ENCODE measurements at places on chromosomes 2 and 18.

GRCh38 chr2:217650716-217651360 lies 352.0 kb downstream of the TNS1 start:
- peak; percentile 46 for DNase-seq

- no peak for DNase-seq
Measured at GRCh38 chr2:85012431-85012830, 41.5 kb downstream of the KCMF1 start.

DNA sequence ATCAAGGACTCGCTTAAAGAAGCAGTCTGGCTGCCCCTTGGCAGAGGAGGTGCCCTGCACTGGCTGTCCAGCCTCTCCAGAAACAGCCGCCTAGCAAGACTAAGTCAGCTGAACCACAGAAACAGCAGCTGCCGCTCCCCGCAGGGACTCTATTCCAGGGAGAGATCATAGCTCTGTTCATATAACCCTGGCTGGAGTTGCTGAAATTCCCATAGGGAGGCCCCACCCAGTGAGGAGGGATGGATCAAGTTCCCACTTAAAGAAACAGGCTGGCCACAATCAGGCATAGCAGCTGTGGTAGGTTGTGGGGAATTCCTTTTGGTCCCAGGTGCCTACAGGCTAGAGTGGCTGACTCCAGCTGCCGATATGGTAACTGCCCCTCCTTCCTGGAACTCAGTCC lies 74.2 kb upstream of the MC4R start:
- no peak for DNase-seq

- no peak for DNase-seq
Measured at GRCh38 chr2:240834377-240834975, 14.5 kb upstream of the KIF1A start.

GRCh38 chr2:57396355-57397098 lies 650.1 kb upstream of the VRK2 start:
- DNase-seq: no peak

- no peak for DNase-seq
Measured at GRCh38 chr2:3536682-3537632, 17.6 kb upstream of the ADI1 start.

DNA sequence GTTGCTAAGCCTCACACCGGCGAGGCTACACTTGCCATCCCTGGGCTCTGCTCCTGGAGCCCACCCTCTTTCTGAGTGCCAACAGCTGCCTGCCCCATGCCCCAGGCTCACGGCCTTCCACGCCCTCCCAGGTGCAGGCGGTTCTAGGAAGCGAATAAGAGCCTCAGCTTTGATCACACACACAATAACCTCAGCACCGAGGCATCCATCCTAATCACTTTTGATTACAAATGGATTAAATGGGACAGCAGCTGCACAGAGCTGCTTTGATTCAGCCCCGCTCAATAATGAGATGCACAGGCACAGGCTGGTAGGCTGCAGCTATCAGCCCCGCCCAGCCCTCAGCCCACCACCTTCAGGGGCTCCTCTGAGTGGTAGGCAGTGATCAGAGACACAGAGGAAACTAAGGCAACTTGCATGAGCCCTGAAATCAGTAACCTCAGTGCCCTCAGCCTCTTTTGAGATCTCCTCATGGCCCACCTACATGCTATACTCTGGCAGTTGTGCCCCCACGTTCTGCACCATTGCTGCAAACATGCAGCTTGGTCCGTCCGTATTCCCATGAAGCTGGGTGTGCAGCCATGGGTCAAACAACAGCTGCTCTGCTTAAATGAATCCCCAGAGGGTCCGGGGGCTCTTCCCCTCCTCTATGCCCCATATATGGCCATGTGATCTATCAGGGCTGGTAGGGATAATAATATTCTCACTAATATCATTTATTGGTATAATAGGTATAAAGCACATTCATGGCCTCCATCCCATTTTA lies 171.4 kb downstream of the SETBP1 start:
- DNase-seq: peak; percentile 14

GRCh38 chr2:121095257-121096080 lies 189.5 kb downstream of the TFCP2L1 start:
- no peak for DNase-seq

GRCh38 chr2:3168230-3168891 lies 209.3 kb downstream of the EIPR1 start:
- no peak for DNase-seq

DNA sequence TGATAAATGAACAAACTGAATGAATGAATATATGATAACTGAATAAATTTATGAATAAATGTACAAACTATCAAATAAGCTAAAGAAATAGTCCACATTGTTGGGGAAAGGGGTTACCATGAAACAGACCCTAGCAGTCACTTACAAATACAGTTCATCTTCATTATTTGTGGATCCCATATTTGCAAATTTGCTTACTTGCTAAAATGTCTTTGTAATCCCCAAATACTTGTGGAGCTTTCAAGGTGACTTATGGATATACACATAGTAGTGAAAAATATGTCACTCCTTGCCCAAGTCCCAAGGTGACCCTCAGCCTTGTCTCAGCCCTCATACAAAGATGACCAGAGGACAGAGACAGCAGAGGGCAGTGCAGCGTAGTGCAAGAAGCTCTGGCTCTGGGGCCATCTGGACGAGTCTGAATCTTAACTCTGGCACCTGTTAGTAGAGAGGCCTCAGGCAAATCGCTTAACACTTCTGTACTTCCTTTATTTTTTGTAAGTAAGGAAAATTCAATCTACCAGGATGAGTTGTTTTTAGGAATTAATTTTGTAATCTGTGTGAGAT lies 3.1 kb downstream of the PAIP2B start:
- DNase-seq: peak; percentile 12

GRCh38 chr18:48304906-48305693 lies 104.1 kb downstream of the ZBTB7C start:
- DNase-seq: no peak

GRCh38 chr2:206721256-206721920 lies 3.2 kb upstream of the DYTN start:
- DNase-seq: no peak

DNA sequence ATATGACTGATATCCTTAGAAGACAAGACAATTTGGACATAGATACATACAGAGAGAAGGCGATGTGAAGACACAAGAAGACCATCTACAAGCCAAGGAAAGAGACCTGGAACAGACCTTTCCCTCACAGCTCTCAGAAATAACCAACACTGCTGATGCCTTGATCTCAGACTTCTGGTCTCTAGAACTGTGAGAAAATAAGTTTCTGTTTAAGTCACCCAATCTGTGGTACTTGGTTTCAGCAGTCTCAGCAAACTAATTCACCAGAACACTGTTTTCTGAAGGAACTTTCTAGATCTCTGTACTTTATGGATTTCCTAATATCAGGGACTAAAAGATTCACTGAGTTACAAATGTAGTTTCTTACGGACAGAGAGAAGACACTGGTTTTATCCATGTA lies 58.8 kb downstream of the NAB1 start:
- no peak for DNase-seq

DNA sequence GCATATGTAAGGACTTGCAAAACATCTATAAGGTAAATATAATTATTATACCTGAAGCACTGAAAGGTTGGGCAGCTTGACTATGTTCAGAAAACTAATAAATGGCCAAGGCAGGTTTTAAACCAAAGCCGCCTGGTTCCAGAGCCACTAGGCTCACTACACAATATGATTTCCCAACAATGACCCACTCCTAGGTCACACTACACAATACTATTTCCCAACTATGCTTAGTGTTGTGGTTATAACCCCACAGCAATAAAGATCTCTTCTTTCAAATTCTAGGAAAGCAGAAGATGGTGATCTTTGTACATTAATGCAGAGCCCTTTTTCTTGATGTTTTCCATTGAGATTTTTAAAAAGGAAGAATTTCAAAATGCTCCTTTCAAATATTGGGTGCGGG lies 180.4 kb downstream of the CYRIA start:
- DNase-seq: no peak

DNA sequence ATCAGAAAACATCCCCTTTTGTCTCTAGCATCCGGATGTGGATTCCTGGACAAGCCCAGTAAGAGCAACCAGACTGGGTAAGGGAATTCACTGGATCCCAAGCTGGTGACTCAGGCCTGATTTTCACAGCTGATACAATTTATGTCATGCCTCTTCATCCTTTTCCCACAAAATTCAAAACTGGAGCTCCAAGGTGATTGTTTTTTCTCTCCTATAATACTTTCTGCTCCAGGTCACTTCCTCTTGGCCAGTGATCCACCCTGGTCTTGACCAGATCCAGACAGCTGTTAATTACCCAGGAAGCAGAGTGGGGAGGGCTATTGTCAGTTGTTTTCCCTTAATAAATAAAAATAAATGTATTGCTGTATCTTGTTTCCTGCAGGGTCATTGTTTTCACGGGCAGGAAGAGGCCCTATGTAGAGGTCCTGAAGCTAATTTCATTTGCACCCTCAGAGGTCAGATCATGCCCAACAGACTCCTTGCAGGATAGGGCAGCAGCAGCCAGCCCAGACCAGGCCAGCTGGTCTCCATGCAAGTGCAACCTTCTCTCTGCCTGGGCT lies 57.6 kb downstream of the EVA1A start:
- no peak for DNase-seq

- DNase-seq: no peak
Measured at GRCh38 chr2:99949530-99949929, 192.9 kb downstream of the AFF3 start.

DNA sequence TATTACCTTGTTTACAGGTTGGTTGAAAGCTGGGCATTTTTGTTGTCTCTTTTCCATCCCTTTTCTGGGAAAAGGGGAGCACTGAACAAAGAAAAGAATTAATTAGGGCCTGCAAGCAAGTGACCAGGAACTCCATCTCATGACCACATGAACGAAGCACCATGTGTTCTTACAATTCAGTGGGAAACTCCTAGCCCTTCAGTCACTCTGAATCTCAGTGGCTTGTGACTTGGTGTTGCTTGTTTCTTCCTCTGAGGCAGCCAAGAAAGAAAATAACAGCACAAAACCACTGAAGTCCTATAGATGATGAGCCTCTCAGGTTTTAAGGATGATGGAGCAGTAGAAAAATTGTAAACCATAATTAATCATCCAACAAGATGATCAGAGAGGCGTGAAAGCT lies 129.1 kb upstream of the CAB39 start:
- no peak for DNase-seq

GRCh38 chr18:72840109-72840508 lies 27.7 kb downstream of the NETO1 start:
- DNase-seq: no peak

DNA sequence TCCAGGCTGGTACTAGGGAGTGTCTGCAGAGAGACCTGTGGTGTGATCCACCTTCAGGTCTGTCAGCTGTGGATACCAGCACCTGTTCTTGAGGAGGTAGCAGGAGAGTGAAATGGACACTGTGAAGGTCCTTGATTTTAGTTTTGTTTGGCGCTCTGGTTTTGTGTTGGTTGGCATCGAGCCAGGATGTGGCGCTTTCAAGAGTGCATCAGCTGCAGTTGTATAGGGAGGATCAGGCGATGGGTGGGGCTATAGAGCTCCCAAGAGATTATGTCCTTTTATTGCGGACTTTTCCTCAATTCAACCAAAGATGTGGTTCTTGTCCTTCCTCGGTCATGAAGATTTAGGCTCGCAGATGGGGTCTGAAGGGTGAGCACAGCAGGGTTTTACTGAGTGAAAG lies 37.5 kb downstream of the SLC39A10 start:
- no peak for DNase-seq

- no peak for DNase-seq
Measured at GRCh38 chr2:42244520-42244919, 75.4 kb downstream of the EML4 start.

DNA sequence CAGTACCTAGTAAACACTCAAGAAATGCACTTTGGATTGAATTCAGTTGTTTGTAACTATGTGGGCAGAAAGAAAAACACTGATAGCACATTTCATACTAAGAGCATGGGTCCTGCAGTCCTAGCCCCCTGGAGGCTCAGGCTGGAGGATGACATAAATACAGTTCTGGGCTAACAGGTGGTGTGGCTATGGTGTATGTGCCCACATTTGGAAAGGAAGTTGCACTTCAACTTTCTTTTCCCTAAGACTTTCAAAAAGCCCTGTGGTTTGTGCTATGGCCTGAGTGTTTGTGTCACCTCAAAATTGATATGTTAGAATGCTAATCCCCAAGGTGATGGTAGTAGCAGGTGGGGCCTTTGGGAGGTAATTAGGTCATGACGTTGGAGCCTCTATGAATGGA lies 218.2 kb downstream of the CDCA7 start:
- no peak for DNase-seq

- DNase-seq: no peak
Measured at GRCh38 chr2:217559084-217559483, 443.7 kb downstream of the TNS1 start.

GRCh38 chr2:69789175-69789721 lies 40.2 kb upstream of the GMCL1 start:
- DNase-seq: no peak

DNA sequence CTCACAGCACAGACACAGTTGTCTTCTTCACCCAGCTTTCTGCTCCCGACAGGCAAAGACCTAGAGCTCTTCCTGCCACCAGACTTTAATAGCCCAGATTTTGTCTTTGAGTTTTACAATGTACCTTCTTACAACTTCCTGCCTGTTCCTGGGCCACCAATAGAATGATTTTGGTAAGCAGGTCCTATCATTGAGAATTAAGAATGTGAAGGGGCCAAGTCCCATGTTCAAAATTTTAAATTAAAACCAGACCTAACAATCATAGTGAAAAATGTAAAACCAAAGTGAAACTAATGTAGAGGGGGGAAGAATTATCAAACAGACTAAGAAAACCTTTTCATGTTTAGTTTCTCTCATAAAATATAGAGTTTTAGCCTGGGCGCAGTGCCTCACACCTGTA lies 72.8 kb downstream of the SP3 start:
- no peak for DNase-seq

- no peak for DNase-seq
Measured at GRCh38 chr2:218293715-218294429, 1.6 kb upstream of the TMBIM1 start.

DNA sequence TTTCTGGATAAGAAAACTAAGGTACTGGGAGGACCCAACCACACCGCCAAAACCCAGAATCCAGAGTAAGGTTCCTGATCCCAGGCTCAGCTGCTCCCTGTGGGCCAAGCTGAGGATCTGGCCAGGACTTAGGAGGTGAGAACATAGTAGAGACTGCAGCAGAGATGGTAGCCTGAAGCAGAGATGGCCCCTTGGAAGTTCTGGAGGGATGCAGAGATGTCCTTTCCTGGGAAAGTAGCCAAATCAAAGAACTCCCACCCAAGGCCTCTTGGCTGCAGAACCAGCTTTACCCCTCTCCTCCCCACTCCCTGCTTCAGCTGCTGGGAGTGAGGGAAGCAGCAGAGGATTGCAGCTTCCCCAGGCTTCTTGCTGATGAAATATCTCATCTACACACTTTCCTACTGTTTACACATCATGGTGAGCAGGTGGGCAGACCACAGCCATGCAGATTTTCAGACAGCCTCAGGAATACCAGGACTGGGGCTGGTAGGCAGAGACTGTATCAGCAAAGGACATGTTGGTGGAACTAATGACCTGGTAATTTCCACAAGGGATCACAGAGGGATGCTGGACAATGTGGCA lies 32.7 kb downstream of the TMEM17 start:
- DNase-seq: no peak

DNA sequence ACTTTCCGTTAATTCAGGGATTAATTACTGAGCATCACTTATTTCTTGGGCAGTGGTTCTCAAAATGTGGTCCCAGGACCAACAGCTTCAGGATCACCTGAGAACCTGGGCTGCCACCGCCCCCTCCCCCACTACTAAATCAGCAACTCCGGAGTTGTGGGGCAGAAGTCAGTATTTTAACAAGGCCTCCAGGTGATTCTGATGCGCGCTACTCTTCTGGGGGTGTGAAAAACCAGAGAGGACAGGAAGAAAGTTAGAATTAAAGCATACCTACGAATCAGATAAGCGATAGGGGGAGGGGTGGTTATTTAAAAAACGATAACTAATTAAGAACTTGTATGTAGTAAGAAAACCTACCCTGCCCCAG lies 319 bp downstream of the ZSCAN30 start:
- DNase-seq: peak; percentile 27
